H54 (cell line): ENCODE measurements at places on chromosomes 1 and 21.

GRCh38 chr1:169363046-169363730 lies 4.4 kb downstream of the NME7 start:
- no peak for DNase-seq

GRCh38 chr1:178962853-178963711 lies 62.6 kb upstream of the FAM20B start:
- DNase-seq, result no peak

- no peak for DNase-seq
Measured at GRCh38 chr1:205920159-205920558, 23.1 kb downstream of the SLC26A9 start.

- DNase-seq, result no peak
Measured at GRCh38 chr1:101175466-101175865, 61.4 kb upstream of the S1PR1 start.

GRCh38 chr1:8661185-8662110 lies 156.0 kb downstream of the RERE start:
- no peak for DNase-seq

- no peak for DNase-seq
Measured at GRCh38 chr1:111768023-111768422, 12.3 kb downstream of the DDX20 start.

GRCh38 chr21:38659936-38660332 lies 145.8 kb upstream of the ETS2 start:
- no peak for DNase-seq

DNA sequence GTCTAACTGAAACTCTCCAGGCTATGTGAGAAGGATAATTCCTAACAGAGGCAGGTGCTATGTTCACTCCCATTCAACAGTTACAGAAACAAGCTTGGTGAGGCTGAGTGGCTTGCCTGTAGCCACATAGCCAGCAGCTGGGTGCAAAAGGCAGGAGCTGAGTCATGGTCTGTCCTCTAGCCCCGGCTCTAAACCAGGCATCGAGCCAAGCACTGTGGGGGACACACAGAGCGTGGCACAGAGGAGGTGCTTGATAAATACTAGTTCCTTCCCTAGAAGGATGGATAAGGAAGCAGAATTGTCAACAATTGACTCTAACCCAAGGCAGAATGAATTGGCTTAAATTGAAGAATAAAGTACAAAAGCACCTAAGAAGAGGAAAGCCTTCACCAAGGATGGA lies 10.4 kb upstream of the KCNA2 start:
- DNase-seq, result peak; percentile 57

GRCh38 chr1:95309031-95309471 lies 75.0 kb downstream of the RWDD3 start:
- peak; percentile 20 for DNase-seq

- DNase-seq, result no peak
Measured at GRCh38 chr1:154129391-154129970, 25.4 kb downstream of the NUP210L start.

GRCh38 chr1:220007438-220007837 lies 38.9 kb downstream of the EPRS1 start:
- no peak for DNase-seq

- DNase-seq, result no peak
Measured at GRCh38 chr1:180130651-180131050, 24.0 kb upstream of the QSOX1 start.

GRCh38 chr1:78527706-78528105 lies 36.9 kb downstream of the PTGFR start:
- no peak for DNase-seq

DNA sequence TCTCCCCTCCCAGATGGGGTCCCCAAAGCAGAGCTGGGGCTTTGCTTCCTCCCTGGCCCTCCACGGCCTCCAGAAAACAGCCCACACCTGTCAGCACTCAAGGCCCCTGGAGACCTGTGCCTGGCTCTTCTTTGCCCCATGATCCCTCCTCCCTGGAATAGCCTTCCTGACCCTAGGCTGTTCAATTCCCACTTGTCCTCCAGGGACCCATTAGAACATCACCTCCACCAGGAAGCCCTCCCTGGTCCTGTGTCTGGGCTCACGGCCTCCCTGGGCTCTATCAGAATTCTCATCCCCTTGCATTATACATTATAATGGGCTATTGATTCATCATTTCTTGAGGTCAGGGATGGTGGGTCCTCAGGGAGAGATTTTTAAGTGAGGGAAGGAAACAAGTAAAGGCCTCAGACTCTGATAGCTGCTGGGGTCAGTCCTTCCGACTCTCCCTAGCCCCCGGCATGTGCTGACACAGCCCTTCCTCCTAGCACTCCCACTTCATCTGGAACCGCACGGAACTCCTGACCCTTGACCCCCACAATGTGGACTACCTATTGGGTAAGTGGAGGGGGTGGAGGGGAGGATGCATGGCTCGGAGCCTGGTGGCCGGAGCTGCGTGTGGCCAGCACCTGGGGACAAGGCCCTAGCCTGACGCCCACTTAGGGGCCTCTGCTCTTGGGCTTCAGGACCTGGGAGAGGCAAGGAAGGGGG lies 60.8 kb downstream of the ALPL start:
- no peak for DNase-seq

DNA sequence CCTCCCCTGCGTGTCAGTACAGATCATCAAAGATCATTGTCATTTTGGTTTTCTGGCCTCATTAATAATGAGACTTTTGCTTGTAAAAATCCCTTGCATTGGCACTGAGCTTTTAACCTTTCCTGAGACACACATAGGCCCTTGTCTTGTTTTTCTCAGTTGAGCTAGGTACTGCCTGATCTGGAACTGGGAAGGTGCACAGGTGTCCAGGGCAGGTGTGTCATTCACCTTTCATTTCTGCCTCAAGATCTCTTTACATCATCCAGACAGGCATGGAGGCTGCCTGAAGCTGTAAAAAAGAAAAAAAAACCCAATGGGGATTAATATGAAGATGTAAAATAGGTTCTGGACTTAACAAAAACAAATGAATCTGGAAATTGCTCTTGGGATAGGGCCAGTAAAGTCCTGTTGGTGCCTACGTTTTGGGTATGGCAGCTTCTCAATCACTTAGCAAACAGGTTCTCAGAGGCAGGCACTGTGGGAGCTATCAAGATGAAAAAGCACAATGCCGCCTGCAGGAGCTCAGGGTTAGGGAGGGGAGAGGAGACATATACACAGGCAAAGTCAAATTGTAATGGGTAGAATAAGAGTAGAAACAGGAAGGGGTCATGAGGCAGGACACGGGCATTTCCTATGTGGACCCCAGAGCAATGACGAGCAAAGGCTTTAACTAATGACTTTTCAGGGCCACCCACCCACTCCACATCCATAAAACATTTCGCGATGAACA lies 1.0 kb upstream of the KCNC4 start:
- no peak for DNase-seq

- no peak for DNase-seq
Measured at GRCh38 chr1:201014816-201015200, 8.7 kb downstream of the KIF21B start.

DNA sequence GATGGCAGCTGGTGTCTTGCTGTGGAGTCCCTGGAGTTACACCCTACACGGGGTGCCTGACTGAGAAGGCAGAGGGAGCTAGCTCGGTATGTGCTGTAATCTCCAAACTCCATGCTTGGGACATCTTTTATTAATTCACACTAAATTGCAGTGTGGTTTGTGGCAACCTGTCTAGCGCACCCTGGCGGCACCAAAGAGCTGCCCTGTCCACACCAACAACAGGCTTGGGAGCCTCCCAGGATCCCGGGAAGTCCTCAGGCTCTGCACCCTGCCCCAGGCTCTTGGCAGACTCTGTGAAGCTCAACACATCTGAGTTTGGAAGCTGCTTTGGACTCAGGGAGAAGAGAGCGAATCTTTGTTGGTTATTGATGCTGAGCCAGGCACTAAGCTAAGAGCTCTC lies 138.9 kb downstream of the IGSF21 start:
- DNase-seq, result peak; percentile 5

GRCh38 chr1:59939393-59939792 lies 12.8 kb upstream of the CYP2J2 start:
- DNase-seq, result no peak

GRCh38 chr1:234990874-234991801 lies 137.5 kb downstream of the TOMM20 start:
- no peak for DNase-seq

DNA sequence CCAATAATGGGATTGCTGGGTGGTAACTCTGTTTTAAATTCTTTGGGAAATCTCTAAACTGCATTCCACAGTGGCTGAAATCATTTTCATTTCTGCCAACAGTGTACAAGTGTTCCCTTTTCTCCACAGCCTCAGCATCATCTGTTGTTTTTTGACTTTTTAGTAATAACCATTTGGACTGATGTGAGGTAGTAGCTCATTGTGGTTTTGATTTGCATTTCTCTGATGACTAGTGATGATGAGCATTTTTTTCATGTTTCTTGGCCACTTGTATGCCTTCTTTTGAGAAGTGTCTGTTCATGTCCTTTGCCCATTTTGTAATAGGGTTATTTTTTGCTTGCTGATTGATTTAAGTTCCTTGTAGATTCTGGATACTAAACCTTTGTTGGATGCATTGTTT lies 131.9 kb upstream of the B3GALT2 start:
- no peak for DNase-seq

DNA sequence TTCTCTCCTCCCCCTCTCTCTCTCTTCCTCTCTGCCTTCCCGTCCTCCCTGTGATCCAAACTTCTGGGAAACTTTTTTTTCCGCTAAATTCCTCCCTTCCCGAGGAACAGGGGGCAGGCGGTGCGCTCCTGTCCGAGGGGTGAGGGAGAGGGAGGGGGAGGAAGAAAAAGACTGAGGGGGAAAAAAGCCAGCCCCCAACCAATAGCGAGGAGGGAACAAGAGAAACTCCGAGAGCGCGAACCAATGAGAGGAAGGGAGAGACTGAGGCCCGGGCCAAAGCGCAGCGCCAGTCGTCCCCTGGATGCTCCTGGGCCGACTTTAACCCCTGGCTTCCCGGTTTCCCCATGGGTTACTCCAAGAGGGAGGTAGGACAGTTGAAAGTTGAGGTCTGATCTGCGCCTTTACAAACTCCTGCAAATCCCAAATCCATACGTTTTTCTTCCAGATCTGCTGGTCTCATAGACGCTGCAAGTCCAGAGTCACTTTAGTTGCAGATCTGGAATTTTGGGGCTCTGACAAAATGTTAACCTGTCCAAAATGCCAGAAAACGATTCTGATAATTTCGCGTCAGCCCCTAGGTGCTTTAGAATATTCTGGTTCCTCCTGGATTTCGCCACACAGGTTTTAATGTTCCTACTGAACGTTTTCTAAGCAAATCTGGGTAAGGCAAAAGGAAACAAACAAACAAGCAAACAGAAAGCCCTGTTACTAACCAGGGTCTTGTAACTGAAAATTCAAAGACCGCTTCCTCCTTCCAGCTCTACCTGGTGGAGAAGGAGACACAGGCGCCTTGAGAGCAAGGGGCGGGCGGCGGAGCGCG lies at the start of gene TBX15:
Gene TBX15 (minus strand): TSS at position 158 of the 820 bp plus-strand sequence. CDS start 548 bp downstream, outside the sequence.
- DNase-seq, result no peak

GRCh38 chr1:109312978-109313775 lies 6.4 kb upstream of the MYBPHL start:
- no peak for DNase-seq

DNA sequence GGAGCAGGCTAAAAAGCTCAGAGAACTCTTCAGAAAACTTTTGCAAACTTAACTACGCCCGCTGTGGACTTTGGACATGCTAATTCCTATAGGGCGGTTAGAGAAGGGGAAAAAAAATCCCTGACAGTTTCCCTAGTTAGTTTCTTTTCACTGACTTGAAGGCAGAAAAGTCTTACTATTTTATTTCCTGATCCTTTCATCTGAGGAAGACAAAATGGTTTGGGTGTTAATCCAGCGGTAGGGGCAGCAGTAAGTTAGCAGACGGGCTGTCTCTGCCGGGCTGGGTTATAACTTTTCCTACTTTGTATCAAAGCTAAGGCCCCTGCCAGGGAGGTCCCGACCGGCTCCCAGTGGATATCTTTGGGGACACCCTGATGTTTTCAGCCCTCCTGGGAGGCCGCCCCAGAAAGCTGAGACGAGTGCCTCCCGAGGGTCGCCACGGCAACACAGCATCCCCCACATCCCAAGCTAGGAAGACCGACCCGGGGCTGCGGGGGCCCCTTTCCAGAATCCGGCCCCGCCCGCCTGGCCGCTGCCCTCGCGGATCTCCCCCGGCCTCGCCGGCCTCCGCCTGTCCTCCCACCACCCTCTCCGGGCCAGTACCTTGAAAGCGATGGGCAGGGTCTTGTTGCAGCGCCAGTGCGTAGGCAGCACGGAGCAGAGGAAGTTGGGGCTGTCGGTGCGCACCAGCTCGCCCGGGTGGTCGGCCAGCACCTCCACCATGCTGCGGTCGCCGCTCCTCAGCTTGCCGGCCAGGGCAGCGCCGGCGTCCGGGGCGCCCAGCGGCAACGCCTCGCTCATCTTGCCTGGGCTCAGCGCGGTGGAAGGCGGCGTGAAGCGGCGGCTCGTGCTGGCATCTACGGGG lies 162.6 kb downstream of the RUNX1 start:
- DNase-seq, result no peak

GRCh38 chr1:61244114-61244513 lies 161.8 kb downstream of the NFIA start:
- no peak for DNase-seq
